Stimulated activated CD4-positive, alpha-beta T cell treated with anti-CD3 and anti-CD28 coated beads, Interleukin-2, amount 100 ng/mL, for 24 hours (primary cell): ENCODE measurements at places on chromosomes 7 and 10.

DNA sequence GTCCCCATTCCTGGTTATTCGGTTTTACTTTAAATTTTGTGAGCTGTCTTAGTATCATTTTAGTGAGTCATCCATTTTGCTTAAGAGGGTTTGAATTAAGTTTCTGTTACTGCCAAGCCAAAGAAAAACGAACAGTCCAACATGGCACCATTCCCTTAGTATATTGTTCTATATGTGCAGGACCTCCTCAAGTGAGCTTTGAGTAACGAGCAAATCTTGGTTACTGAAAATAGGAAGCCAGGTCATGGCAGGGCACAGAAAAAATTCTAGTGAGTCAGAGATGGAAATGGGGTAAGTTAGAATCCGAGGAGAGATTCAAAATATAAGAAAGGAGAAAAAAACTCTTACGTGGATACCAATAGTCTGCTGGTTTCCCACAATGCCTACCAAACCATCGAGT lies 292.9 kb downstream of the BAMBI start:
- no peak for DNase-seq

DNA sequence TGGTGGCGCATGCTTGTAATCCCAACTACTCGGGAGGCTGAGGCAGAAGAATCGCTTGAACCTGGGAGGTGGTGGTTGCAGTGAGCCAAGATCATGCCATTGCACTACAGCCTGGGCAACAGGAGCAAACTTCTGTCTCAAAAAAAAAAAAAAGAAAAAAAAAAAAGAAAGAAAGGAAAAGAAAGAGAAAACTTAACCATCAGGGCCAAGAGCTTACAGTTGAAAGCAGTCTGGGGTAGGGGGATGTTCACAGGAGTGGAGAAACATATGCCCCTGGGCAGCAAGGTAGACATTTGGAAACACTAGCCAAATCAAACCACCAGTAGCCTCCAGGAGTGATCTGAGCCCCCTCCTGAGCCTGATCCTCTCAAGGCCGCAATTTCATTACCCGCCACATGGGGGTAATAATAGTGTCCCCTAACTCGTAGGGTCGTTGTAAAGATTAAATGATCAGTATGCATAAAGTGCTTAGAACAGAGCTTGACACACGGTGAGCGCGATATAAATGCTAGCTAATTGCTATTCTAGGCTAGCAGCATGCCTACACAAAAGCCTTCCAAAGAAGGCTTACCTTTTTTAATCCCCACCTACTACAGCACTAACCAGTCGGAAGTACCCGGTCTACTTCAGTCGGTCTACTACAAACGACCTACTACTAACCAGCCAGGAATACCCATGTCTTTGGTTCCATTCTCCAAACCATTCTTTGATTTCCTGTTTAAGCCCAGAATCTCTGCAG lies 274.3 kb upstream of the NEBL start:
- no peak for DNase-seq

DNA sequence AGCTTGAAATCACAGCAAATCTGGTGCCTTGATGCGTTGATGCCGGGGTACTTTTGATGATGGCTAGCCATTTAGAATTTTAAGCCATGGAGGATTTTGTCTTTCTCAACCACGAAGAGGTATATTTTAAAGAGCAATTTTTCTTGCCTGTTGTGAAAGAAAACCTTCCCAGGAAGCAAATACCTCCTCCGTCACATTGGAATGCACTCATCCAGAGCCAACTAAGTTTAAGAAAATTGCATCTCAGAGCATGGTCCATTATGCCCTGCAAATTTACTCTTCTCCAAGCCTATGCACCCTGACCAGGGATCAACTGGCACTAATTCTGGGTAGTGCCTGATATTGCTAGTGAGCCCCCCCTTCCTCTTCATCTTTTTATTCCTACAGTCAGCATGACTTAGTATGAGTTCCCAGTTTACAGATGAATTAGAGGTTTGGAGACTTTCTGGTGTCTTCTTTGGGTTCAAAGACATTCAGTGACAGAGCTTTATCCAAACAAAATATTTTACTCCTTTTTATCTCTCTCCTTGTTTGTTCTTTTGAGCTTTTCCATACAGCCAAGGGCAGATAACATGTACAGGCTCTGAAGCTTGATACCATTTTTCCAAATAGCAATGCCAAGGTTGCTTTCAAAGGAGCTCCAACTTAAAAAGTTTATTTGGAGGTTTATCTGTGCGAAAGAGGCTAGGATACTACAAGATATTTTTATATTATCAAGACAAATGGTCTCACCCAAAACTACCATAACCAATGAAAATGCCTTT lies 56.6 kb upstream of the ANK3 start:
- DNase-seq: no peak

DNA sequence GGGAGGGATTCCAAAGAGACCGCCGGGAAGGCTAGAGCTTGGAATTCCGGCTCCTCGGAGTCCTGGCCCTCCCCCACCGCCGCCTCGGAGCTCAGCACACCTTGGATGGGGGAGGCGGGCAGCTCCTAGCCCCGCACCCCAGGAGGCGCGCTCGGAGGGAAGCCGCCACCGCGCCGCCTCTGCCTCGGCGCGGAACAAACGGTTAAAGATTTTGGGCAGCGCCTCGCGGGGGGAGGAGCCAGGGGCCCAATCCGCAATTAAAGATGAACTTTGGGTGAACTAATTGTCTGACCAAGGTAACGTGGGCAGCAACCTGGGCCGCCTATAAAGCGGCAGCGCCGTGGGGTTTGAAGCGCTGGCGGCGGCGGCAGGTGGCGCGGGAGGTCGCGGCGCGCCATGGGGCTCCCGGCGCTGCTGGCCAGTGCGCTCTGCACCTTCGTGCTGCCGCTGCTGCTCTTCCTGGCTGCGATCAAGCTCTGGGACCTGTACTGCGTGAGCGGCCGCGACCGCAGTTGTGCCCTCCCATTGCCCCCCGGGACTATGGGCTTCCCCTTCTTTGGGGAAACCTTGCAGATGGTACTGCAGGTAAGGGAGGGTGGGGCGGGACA lies at the start of gene CYP26A1:
Gene CYP26A1 (plus strand): TSS at position 355 of the 608 bp plus-strand sequence. CDS start 42 bp downstream, at position 397.
- no peak for DNase-seq

GRCh38 chr7:1505731-1506550 lies 1.8 kb upstream of the INTS1 start:
- DNase-seq: no peak

- no peak for DNase-seq
Measured at GRCh38 chr10:128369101-128369650, 243.0 kb upstream of the MKI67 start.

DNA sequence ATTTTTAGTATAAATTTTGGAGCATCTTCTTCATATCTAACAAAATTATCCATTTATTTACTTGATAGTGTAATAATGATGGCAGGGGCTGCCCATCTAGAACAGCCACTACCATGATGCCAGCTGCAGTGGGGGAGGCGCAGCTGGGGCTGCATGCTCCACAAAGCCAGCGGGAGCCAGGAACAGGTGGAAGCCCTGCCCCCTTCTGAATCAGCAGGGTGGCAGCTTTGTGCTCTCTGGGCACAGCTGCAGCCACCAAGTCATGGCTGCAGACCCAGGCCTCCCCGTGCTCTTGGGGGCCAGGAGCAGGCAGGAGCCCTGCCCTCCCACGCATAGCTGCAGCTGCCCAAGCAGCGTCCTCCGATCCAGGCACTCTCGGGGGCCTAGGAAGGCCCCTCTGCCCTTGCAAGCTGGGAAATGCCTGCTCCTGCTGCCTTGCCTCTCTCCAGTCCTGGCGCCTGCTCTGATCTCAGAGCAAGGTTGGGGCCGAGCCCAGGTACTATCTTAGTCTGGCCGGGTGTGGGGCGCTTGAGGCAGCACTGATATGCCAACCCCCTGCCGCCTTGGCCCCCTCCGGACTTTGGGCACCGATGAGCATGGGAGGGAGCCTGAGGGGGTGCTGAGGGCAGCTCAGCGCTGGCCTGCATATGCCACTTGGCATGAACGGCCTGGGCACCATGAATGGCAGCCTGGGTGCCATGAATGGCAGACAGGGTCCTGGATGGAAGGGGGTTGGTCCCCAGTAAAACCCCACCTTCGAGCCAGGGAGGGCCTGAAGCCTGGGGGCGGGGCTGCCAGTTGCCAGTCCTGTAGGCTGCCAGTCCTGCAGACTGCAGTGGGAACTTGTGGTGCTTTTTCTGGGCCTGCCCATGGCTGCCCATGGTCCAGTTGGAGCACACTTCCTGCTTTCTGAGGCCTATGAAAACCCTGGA lies 1110.8 kb upstream of the POT1 start:
- DNase-seq: no peak

- no peak for DNase-seq
Measured at GRCh38 chr7:946256-946996, 8.1 kb downstream of the ADAP1 start.

GRCh38 chr10:132373241-132373955 lies 23.6 kb upstream of the PWWP2B start:
- DNase-seq: no peak

DNA sequence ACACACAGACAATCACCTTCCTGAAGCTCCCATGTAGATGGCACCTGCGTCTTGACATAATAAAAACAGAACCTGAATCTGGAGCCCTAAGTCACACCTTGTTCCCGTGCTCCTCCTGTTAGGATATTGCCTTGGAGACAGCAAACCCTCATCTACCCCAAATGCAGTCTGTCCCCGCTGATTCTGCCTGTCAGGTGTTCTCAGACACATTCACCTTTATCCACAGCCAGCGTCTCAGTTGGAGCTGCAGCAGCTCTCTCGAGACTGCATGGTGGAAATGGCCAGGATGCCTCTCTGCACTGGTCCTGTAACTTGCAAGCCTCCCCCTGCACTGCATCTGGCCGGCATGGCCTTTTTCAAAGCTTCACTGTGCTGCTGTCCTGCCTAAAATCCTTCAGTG lies 218.0 kb upstream of the ZNF32 start:
- no peak for DNase-seq

DNA sequence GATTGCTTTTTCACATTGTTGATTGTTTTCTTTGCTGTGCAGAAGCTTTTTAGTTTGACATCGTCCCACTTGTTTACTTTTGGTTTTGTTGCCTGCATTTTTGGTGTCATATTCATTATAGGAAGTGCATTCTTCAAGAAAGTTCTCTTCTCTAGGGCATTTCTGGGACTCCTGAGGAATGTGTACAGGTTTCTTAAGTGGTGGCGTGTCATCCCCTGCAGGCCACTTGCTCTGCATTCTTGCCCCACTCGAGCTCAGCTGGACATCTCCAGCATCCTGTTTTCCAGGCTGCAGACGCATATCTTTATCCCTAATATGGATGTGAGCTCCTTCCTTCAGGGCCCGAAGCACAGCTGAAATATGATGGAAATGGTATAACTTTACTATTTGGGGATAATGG lies 255.6 kb upstream of the HABP2 start:
- no peak for DNase-seq

GRCh38 chr10:52111101-52111891 lies 202.8 kb upstream of the DKK1 start:
- DNase-seq: no peak

DNA sequence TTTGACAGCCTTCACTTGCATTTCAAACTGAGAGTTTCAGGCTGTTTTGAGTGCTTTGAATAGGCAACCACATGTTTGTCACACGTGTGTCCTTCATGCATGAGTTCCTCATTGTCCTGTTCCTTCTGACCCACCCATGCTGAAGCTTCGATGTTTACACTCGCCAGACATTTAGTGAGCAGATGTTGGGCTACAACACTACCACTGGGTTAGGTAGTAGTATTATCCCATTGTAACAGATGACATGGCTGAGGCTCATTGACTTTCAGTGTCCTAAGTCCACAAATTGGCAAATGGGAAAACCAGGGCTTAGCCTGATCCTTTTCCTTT lies 456.1 kb downstream of the PHTF2 start:
- no peak for DNase-seq

DNA sequence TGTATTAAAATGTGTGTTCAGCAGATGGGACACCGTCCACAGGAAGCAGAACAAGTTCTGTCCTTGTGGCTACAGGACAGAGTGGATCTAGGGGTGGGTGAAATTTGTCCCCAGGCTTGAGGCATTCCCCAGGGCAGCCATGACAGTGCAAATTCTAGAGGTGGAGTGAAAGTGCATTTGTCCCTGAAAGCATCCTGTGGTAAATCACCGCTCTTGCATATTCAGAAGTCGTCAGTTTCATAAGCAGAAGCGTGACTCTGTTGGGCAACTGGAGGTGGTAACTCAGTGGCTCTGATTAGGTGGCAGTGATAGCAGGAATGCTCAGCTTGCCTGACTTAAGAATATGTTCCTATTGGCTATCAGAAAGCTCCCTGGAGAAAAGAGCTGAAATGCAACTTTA lies 96.6 kb downstream of the SNX10 start:
- no peak for DNase-seq

DNA sequence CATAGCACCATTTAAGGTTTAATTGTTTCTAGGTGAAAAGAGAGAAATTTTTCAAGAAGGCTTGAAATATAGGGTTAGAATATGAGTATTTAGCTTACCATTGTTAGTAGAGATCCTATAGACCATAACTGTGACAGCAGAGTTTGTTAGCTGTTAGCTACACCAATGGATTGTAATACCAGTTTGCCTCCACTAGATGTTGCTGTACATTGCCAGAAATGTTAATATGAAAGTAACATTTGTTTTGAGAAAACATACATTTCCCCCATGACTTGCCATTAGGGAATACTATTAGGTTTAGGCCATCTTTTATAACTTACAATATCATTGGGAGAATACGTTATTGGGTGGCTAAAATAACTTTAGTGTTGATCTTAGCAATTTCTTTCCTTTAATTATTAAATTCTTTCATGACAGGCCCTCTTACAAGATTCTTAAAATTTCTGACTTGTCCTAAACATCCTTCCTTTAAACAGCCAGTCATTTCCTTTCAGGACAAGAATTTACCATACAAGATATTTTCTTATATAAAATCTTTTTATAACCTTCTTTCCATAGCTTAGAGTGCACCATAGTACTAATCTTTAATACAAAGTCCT lies 39.5 kb downstream of the ZNF117 start:
- no peak for DNase-seq

GRCh38 chr10:122558452-122558851 lies 2.1 kb upstream of the DMBT1 start:
- no peak for DNase-seq

- peak; percentile 90 for DNase-seq
Measured at GRCh38 chr7:100691676-100692577, 2.1 kb downstream of the GIGYF1 start.

- DNase-seq: no peak
Measured at GRCh38 chr10:132322586-132323048, 9.4 kb upstream of the LRRC27 start.

- no peak for DNase-seq
Measured at GRCh38 chr7:116024826-116025809, 5.4 kb downstream of the TFEC start.

DNA sequence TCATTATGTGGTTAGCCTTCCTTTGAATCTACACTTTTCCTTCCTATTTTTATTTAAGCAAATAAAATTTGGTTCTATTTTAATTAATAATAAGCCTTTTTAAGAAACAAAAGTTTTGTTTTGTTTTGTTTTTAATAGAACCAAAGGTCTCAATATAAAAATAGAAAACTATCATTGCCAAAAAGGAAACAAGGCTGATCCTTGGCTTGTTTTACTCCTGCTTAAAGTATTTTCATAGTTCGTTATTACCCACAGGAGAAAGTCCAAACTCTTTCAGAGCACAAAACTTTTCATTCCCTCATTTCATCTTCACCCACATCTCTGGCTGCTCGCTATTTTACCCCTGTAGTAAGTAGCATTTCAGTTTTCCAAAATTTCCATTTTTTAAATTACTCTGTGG lies 374.8 kb downstream of the SEMA3D start:
- no peak for DNase-seq
